Activated CD8-positive, alpha-beta memory T cell treated with anti-CD3 and anti-CD28 coated beads for 1 hour (primary cell): ENCODE measurements at places on chromosomes 7 and 10.

- no peak for DNase-seq
Observed at GRCh38 chr10:86968271-86968993, at the start of gene ADIRF. Gene ADIRF, plus strand, starts transcription at chr10:86968482. Its CDS starts 63 bp downstream, at chr10:86968545.

GRCh38 chr7:7686811-7687508 lies 31.4 kb downstream of the RPA3 start:
- no peak for DNase-seq

- no peak for DNase-seq
Observed at GRCh38 chr10:93054486-93054885, 6.1 kb upstream of the CYP26C1 start.

DNA sequence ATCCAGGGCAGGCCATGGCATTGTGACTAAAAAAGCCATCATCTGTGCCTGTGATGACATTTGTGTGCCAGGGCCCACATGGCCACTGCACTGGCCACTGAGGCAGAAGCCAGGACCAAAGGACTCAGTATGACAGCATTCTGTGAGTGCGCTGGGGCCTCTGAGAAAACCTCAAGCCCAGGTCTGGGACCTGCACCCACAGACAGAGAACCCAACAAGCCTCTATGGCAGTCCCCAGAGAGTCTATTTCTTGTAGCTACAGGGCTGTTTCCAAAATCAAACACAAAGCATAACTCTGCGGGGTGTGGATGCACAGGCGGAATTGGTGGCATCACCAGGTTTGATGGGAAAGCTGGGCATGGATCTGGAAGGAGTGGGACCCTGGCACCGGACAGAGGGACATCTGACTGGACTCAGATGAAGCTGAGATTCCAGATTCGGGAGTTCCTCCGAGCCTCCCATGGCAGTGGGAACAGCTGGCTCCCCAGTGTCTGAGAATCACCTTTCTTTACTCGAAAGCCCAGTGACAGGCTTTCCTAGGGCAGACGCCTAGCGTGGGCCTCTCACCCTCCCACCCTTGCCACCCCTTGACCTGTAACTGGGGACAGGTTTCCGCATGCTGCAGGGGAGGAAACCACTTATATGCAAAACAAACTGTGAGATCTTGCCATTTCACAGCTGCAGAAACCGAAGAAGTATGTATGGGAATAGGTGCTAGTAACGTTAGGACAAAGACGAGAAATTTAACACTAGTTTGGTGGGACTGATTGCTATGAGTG lies 70.6 kb upstream of the RHEB start:
- DNase-seq: no peak
